ENCODE measurements at places on chromosomes 7 and 10. TPM values are rescaled to one million over a fixed set of nuclear protein-coding genes. Genes with fewer than 3 reads are reported as not detected.

The HMX2 gene
- total RNA-seq: not detected

The GDF10 gene
- 0.49 TPM for total RNA-seq

The VIPR2 gene
- total RNA-seq: 1.7 TPM

The PCLO gene
- total RNA-seq: not detected

DNA sequence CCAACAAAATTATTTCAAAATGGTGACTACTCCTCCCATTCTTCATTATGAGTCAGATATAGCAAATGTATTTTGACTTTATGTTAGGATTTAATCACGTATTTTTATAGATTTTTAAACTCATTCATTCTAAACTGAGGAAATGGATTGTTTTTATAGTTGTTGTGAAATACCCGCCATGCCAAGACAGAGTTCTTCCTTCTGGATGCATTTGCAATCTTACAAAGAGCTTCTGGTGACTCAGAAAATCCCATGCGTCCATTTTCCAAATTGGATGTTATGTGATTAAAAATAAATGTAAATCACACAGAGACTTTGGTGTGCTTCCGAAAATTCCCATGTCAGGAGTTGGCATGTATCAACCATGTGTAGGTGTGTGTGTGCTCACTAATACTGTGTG, 179.3 kb downstream of the TRIL start:
- DNase-seq: no peak

GRCh38 chr7:21867226-21867625, 78.5 kb downstream of the CDCA7L start:
- no peak for DNase-seq

GRCh38 chr7:138658889-138659288, 42.3 kb downstream of the SVOPL start:
- DNase-seq: no peak

GRCh38 chr10:42690449-42691360, 52.3 kb upstream of the ZNF33B start:
- no peak for DNase-seq

Data from activated CD4-positive, alpha-beta T cell treated with anti-CD3 and anti-CD28 coated beads, Interleukin-2, amount 10 ng/mL, durations not matched to agents 24 days and 14 days (primary cell).